ENCODE measurements at places on chromosomes 1 and 21.

DNA sequence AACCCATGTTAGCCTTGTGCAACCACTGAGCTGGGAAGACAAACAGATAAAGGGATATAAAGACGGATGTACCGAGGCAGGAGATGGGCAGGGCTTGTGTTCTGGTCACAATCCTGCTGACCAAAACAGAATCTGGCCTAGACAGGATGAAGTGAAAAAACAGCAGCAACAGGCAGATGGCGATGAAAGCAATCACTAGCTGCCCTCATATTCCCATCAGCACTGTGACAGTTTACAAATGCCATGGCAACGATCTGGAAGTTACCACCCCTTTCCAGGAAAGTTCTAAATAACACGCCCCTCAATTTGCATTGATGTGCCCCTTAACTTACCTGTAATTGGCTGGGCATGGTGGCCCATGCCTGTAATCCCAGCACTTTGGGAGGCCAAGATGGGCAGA lies 40.6 kb upstream of the CD46 start:
- no peak for DNase-seq

DNA sequence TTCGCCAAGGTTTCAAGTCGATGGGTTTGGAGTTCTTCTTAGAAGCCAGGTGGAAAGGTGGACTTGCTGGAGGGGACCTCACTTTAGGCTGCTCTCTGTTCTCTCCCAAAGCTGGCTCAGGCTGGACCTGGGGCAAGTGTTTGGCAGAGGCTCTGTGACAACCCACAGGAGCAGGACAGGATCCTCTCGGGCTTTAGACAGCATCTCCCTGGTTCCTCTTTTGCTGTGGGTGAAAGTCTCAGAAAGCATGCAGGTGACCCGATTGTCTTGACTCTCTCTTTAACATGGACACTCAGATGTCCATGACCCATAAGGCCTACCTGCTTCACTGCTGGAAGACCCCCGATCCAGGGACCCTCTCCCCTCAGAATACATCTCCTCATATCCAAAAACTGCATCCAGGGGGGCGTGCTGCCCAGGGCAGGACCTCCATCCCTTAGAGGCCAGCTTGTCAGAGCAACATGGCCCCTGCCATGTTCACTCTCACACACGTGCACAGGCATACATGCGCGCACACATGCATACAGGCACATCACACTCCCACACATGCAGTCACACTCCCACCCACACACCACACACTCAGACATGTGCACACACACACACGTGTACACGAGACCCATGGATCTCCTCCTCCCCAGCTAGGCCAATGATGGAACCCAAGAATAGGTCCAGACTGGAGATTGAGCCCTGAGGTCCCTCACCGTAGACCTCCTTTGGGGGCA lies 21.3 kb downstream of the MRPL37 start:
- no peak for DNase-seq

GRCh38 chr1:57450981-57451380 lies 27.1 kb upstream of the DAB1 start:
- no peak for DNase-seq

- no peak for DNase-seq
Measured at GRCh38 chr1:89088572-89088971, 23.6 kb upstream of the GBP1 start.

DNA sequence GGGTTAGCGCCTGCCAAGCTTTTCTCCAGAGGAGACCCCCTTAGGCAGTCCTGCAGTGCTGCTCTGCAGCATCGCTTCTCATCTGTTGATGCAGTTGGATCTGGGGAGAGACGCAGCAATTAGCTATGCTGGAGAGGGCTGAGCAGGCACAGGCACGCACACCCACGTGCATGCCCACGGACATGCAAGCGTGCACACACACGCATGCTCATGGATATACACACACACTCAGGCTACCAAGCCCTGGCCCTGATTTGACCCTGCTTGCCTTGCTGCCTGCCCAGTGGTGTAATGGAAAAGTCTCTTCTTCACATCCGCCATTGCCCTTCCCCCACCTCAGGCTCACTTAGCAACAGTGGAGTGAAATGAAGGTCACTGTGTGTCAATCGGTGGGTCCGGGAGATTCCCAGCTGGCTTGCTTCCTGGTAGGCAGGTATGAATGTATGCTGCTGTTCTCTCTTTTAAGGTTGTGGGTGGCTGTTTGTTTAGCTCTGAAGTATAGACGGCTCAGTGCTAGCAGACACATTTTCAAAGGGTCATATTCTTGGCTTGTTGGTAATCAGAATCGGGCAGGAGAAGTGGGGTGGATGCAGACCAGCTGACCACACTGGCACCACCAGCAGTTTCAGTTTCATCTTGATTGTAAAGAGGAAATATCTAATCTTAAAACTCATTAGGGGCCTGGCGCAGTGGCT lies 9.5 kb downstream of the ATP1B1 start:
- no peak for DNase-seq

- DNase-seq: no peak
Measured at GRCh38 chr1:223870617-223871574, 25.1 kb upstream of the TP53BP2 start.

DNA sequence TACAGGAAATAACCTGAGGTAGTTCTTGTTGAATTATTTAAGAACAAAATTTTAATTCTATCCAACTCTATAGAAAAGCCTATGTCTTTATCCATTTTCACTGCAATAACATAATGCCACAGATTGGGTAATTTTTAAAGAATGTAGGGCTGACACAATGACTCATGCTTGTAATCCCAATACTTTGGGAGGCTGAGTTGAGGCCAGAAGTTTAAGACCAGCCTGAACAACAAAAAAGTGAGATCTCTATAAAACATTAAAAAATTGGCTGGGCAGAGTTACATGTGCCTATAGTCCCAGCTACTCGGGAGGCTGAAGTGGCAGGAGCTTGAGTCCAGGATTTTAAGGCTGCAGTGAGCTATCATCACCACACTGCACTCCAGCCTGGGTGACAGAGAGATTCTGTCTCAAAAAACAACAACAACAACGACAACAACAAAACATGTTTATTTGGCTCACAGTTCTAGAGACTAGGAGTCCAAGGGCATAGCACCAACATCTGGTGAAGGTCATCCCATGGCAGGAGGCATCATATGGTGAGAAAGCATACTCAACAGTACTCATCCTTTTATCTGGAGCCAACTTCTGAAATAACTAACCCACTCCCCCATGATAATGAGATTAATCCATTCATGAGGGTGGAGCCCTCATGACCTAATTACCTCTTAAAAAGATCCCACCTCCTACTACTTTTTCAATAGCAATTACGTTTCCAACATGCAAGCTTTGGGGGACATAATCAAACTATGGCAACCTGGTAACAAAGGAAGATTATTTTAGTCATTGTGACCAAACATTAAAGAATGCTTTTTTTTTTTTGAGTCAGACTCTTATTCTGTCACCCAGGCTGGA lies 59.6 kb downstream of the ABL2 start:
- no peak for DNase-seq

- DNase-seq: no peak
Measured at GRCh38 chr1:205733438-205734175, 16.4 kb downstream of the NUCKS1 start.

GRCh38 chr1:31952825-31953220 lies 14.7 kb upstream of the PTP4A2 start:
- DNase-seq: no peak

DNA sequence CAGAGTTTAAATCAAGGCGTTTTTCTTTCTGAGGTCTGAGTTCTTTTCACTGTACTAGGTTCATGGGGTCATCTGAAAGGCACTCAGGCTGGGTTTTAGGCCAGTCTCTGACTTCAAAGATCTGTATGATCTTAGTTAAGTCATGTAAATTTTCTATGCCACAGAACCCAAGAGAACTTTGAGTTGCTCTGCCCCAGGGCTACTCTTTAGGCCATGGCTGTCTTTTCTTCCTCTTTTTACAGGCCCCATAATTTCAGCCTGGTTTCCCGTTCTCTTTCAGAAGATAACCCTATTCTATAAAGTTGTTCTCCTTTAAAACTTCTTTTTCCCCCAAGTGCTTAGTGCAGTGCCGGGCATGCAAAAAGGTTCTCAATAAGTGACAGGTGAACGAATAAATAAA lies 26.1 kb downstream of the METTL13 start:
- no peak for DNase-seq

- no peak for DNase-seq
Measured at GRCh38 chr1:241457421-241457820, 62.1 kb downstream of the FH start.

GRCh38 chr1:2785631-2786328 lies 15.7 kb downstream of the TTC34 start:
- no peak for DNase-seq

GRCh38 chr21:34807881-34808568 lies 139.2 kb downstream of the CLIC6 start:
- peak; percentile 50 for DNase-seq

- DNase-seq: no peak
Measured at GRCh38 chr1:143736562-143736961, 235.2 kb downstream of the FAM72C start.

GRCh38 chr1:178417858-178418257 lies 78.9 kb downstream of the CLEC20A start:
- no peak for DNase-seq

DNA sequence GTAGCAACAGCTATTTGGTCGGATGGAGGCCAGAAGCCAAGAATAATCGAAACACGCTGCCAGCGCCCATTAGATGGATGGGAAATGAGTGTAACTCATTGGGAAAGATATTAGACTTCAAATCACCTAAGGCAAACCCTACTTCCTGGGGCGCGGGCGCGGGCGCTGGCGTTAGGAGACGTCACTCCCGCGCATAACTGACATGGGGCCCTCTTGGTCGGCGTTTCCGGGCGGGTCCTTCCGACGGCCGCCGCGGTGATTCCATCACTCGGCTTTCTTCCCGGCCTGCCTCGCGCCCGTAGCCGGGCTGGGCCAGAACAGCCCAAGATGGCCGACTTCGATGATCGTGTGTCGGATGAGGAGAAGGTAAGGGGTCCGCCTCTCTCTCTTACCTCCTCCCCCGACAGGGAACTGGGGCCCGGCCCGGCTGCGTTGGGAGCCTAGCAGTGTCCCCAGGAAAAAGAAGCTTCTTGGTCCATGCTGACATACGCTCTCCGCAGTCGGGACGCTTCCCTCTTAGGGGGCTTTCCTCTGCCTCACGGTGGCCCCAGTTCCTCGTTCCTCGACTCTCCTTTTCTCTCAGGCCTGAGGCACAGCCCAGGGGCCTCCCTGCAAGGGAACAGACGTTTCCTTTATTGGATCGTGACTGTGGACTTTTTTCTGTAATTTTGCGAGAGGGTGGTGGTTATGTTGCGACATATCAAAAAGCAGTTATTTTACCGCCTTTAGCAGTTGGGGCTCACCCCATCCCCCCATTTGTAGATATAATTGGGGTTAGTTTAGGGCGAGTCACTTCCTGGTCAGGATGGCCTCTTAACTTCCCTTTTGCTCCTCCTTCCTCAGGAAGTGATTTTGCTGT lies at the start of gene CAPZA1:
Gene CAPZA1, plus strand, starts transcription at position 315 of the 859 bp plus-strand sequence. Its CDS starts 13 bp downstream, at position 328.
- peak; percentile 82 for DNase-seq

GRCh38 chr1:69611316-69611715 lies 43.6 kb downstream of the LRRC7 start:
- no peak for DNase-seq

GRCh38 chr21:38228115-38228514 lies 28.7 kb upstream of the KCNJ15 start:
- DNase-seq: no peak

DNA sequence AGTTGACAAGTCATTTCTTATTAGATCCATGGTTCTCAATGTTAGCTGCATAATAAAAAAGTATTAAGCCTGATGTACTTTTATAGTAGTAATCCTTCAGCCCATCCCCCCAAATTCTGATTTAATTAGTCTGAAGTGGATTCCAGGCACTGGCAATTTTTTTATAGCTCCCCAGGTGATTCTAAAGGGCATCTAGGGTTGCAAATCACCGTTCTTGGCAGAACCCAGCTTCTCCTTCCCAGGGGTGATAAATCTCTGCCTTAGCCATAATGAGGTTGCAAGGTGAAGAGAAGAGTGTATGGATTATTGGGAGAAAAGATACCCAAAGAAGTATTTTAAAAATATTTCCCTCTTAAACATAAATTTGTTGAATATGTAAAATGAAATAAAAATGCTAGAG lies 43.0 kb upstream of the RXRG start:
- no peak for DNase-seq

- no peak for DNase-seq
Measured at GRCh38 chr1:109059026-109059425, 16.8 kb downstream of the TAF13 start.

GRCh38 chr1:159873530-159874143 lies 11.2 kb upstream of the VSIG8 start:
- no peak for DNase-seq

DNA sequence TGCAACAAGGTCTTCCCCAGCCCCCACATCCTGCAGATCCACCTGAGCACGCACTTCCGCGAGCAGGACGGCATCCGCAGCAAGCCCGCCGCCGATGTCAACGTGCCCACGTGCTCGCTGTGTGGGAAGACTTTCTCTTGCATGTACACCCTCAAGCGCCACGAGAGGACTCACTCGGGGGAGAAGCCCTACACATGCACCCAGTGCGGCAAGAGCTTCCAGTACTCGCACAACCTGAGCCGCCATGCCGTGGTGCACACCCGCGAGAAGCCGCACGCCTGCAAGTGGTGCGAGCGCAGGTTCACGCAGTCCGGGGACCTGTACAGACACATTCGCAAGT lies 3.8 kb downstream of the ZBTB18 start:
- DNase-seq: no peak

- no peak for DNase-seq
Measured at GRCh38 chr1:209586221-209586740, 2.8 kb downstream of the CAMK1G start.

GRCh38 chr1:109078317-109078716 lies 2.5 kb upstream of the TAF13 start:
- no peak for DNase-seq

- DNase-seq: no peak
Measured at GRCh38 chr1:19483261-19483660, 2.1 kb downstream of the CAPZB start.

DNA sequence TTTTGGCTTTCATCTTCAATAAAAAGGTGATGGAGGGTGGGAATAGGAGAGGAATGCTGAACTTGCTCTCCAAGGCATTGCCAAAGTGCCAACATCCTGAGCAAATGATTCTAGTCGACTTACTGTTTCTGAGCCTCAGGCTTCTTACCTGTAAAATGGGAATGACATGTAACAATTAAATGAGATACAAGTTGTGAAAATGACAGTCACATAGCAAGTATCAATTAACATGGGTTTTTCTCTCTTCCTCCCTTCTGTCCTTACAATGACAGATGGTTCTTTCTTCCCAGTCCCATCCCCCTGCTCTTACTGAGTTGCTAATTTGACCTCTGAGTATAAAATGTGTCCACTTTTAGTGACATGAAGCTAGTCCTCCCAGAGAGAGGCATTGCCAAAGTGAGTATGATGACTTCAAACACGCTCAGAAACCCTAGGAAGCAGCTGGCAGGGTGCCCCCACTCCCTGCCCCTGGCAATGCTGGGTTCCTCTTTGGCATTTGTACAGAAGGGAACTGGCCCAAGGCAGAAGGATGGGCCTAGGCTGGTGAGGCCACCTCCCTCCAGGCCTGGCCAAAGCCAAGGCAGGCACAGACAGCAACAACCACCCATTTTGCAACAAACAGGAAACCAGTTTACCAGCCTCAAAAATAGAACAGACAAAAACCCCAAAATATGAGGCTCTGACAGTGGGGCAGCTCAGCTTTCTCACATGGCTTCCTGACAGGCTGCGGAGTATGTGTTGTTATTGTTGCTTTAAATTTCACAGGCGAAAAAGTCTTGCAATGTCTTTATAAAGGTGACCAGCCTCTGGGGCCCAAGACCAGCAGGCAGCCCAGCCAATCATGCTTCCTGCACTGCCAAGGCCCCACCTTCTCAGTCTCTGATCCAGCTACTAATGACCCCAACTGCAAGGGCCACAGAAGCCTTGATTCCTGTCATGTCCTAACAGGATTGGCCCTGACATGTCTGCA lies 115.9 kb downstream of the HIVEP3 start:
- no peak for DNase-seq

- DNase-seq: no peak
Measured at GRCh38 chr21:39527664-39528381, 76.1 kb downstream of the SH3BGR start.

Data from stimulated activated CD8-positive, alpha-beta memory T cell treated with anti-CD3 and anti-CD28 coated beads, Interleukin-4, amount 100 ng/mL, for 4 hours (primary cell).